ENCODE measurements at places on chromosomes 16 and 17.

- no peak for DNase-seq
Observed at GRCh38 chr16:6735631-6736030, 597.0 kb upstream of the RBFOX1 start.

GRCh38 chr16:72469932-72470331, 298.0 kb upstream of the PMFBP1 start:
- DNase-seq, result no peak

- DNase-seq, result no peak
Observed at GRCh38 chr17:78747488-78747887, 34.6 kb downstream of the CYTH1 start.

- DNase-seq, result peak; percentile 47
Observed at GRCh38 chr16:24499193-24499814, 40.1 kb upstream of the RBBP6 start.

GRCh38 chr17:43219001-43219400, 7.3 kb downstream of the TMEM106A start:
- DNase-seq, result no peak

DNA sequence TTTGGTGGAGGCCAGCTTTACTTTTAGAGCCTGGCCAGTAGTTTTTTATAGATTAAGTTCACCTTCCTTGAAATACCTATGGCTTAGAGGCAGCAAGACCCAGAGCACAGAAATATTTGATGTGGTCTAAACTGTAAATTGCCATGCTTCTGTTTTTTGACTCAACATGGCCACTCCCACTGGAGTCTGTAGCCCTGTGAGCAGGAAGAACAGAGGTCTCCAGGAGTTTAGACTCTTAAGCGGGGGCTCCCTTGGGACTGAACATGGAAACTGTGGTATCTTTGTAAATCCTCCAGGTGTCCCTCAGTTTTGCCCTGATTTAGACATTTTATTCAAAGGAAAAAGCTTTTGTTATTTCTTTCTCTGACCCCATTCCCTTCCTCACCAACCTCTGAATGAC, 145.6 kb downstream of the FTO start:
- DNase-seq, result no peak

GRCh38 chr17:45366691-45367090, 49.9 kb upstream of the MAP3K14 start:
- DNase-seq, result no peak

Data from GM10248 (cell line).